ENCODE measurements at places on chromosomes 11 and 22.

GRCh38 chr11:107397357-107397756, 60.3 kb downstream of the CWF19L2 start:
- DNase-seq = no peak

DNA sequence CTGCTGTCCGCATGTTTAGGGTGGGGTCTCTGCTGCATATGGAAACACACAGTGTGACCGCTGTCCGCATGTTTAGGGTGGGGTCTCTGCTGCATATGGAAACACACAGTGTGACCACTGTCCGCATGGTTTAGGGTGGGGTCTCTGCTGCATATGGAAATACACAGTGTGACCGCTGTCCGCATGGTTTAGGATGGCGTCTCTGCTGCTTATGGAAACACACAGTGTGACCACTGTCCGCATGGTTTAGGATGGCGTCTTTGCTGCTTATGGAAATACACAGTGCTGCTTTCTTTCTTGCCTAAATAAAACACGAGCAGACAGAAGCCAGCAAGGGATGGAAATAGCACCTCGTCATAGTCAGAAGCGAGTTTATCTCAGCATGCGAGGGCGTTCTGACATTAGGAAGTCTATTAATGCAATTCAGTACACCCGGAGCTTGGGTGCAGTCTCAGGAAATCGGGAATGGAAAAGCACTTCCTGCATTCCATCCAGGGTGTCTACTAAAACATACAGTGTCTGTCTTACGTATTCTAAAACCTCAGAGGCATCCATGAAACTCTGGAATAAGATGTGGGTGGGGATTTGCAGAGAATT, 32.6 kb upstream of the TOLLIP start:
- DNase-seq = peak; percentile 44

DNA sequence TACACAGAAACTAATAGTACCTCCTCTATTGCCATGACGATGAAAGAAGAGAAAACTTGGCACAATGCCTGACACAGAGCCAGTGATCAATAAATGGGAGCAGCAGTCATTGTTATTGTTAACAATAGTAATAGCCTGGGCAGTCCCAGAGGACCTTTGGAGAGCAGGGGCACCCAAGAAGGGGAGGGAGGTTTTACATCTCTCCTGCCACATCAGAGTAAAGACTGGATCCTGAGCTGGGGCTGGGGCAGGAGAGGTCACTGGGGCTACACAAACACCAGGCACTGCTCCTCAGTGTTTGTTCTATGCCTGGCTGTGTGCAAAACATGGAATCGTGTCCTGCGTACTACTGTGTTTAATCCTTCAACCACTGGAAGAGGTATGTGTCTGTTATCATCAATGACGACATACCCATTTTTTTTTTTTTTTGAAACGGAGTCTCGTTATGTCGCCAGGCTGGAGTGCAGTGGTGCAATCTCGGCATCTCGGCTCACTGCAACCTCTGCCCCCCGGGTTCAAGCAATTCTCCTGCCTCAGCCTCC, 25.0 kb upstream of the CREB3L1 start:
- no peak for DNase-seq

DNA sequence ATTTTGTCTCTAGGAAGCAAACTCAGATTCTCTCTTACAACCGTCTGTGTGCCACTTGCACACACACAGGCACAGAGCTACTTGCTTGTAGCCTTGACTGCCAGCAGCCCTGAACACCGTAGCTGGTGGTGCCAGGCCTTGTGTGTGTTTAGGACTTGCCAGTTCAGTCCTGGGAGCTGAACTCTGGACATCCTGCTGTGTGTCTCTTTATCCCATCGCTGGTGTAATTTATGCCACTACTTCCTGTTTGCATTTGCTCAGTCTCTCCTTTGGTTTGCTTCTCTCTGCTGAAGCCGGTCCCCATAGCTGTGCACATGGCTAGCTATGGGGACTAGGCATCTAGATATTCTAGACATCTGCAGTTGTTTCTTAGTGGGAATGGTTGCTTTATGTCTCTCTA, 24.0 kb downstream of the MARK2 start:
- DNase-seq = no peak

DNA sequence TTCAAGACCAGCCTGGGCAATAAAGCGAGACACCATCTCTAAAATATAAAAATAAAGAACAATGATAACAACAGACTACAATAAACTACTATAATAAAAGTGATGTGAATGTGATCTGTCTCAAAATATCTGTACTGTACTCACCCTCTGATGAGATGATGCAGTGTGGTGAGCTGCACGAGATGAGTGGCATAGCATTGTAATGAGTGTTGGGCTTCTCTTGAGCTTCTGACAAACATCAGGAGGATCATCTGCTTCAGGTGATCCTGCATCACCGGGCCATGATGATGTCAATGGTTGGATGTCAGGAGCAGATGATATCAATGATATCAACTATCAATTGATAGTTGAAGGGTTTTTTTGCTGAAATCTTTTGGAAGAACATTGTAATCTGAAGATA, 52.4 kb upstream of the INCENP start:
- no peak for DNase-seq

DNA sequence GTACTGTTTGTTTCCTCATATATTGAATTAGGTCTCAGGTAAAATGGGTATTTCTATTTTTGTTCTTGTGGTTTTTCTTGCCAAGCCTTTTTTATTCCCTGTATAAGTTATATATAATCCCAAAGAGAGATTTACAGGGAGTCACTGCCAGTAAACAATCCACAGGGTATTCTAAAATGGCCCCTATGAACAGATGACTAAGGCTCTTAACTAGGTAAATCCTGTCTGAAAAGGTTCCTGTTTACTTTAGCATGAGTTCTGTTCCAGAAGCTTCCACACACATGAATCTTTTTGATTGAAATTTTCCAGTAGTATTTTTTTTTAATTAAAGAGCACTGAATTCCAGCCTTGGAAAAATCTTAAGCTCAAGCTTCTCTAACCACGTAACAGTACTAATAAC, 552.8 kb upstream of the CCDC179 start:
- no peak for DNase-seq

DNA sequence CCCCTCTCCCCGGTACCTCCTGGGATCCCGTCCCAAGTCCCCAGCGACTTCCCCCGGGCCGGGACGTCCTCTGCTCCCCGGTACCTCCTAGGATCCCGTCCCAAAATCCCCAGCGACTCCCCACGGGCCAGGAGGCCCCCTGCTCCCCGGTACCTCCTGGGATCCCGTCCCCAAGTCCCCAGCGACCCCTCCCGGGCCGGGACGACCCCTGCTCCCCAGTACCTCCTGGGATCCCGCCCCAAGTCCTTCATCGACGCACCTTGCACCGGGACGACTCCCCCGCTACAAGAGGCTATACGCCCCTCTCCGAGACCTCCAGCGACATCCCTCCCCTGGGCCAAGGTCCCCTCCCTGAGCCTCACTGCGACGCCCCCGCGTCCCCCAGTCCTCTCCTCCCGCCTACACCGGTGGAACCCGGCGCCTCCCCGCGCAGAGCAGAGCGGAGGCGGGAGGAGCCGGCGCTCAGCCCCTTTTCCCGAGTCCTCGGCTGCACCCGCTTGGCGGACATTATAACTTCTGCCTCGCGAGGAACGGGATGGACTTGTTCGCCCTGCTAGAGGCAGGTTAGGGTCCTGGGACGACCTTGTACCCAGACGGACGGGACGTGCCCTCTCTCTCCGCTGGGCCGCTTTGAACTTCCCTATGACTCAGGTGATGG, 912 bp downstream of the KREMEN1 start:
- DNase-seq = no peak

GRCh38 chr11:32899438-32899837, 6.8 kb downstream of the QSER1 start:
- DNase-seq = no peak

DNA sequence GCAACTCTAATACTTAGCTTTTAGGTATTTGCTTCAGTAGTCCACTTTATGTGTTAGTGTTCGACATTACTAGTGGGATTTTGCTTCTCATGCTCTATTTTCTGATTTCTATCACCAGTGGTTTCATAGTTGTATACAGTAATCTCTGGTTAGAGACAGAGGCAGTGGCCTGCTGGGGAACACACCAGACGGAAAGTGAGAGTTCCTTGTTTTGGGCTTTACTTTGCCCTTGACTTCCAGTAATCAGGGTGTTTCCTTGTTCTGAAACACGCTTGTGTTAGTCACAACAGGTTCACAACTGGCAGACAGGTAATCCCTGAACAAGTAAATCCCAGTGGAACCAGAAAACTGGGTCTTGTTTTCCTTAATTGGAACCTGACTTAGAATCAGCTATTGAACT, 56.0 kb downstream of the PACS1 start:
- DNase-seq = no peak

- no peak for DNase-seq
Observed at GRCh38 chr11:59756845-59757244, 1.7 kb downstream of the STX3 start.

DNA sequence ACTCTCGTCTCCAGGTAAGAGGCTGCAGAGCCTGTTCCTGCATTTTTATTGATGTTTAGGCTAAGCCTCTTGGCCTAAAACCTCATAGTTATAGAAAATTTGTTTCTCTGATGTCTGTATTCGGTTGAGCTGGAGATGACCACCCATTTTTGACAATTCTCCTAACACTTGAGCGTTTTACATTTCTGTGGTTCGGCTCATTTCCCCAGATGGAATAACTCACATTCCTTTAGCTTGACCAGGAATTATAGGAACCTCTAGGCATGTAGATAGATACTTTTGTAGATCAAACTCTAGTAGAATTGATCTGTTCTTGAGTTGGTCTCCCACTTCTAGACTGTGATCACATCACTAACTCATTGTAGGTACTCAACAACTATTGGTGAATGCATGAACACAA, 172.6 kb upstream of the CADM1 start:
- DNase-seq = no peak

DNA sequence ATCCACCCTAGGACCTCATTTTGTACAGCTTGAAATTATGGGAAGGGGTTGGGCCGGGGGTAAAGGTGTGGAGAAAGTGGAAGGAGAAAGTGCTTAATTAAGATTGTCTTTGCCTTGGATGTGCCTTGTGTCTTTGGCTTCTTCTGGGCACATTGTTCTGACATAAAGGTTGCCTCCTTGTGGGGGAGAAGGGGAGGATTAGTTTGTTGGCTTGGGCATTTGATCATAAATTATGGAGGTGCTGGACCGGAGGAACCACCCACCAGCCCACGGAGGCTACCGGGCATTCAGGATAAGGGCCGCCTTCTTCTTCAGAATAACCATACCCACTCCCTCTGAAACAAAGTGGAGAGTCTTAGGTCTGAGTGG, 1.3 kb downstream of the PAFAH1B2 start:
- no peak for DNase-seq

- no peak for DNase-seq
Observed at GRCh38 chr11:126146454-126147192, 64.8 kb downstream of the RPUSD4 start.

Measured in vagina (tissue), 2 donors.